Fibroblast of upper back skin (primary cell): ENCODE measurements at places on chromosomes 2 and 18.

DNA sequence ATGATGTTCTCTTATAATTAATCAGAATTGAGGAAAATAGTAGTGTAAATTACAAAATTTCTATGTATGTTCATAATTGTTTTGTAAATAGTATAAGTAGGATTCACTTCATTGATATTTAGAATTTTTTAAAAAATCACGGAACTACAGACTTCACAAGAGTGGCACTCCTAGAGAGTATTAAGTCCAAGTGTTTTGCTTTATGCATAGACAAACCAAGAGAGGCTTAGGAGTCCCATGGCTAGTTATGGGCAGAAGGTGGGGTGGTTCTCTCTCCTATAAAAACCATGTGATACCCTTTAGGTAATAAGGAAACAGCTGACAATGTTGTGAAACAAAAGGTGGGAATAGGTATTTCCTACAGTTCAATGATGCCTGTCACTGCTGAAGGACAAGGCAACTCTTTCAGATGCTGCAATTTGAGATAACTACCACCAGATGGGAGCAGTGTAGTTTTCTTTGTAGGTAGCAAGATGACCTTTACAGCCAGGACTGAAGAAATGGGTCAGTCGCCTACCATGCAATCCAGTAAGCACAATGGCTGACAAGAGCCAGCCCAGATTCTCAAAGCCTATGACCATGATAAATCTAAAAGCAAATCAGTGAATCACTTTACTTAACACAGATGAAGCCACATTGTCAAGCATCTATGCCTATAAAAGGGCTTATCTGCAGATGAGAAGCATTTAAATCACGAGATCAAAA is 83.9 kb downstream of the AAK1 start:
- peak; percentile 56 for DNase-seq

DNA sequence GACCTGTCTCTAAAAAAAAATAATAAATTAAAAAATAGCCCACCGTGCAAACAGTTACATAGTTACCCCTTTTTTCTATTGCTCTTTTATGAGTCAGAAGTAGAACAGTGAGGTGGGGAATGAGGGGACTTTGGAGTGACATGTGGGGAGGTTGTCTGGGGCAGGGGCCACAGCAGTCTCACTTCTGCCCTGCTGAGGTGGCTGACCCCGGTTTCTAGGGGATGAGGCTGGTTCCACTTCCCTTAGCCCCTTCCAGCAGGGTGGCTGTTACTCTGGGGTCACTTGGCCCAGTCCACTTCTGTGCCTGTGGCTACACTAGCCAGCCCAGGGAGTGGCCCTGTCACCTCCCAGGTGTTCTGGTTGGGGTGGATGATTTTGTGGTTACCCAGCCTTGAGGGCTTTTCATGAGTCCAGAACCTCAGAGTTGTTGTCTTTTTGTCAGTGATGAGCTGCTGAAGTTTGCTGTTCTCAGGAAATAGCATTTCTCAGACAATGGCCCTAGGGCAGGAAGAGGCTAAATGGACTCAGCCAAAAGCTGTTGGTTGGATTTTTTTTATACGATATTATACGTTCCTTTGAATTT is 28.0 kb upstream of the SCLY start:
- DNase-seq: no peak

DNA sequence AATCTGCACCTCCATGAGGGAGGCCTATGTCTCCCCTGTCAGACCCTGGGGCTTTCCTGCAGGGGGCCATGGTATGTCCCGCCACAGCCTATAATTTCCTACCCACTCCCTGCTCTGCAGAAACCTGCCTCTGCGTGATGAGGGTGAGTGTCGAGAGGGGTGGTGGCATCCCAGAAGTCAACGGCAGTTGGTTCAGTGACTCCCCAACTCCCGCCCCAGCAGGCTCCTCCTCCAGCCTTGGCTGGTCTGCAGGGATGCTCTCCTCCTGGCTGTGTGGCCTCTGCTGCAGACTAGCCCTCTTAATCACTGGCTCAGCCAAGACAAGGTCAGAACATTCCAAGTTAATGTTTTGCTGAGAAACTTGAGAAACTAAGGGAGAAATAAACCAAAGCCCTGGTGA is 13.3 kb downstream of the CELF4 start:
- DNase-seq: no peak

DNA sequence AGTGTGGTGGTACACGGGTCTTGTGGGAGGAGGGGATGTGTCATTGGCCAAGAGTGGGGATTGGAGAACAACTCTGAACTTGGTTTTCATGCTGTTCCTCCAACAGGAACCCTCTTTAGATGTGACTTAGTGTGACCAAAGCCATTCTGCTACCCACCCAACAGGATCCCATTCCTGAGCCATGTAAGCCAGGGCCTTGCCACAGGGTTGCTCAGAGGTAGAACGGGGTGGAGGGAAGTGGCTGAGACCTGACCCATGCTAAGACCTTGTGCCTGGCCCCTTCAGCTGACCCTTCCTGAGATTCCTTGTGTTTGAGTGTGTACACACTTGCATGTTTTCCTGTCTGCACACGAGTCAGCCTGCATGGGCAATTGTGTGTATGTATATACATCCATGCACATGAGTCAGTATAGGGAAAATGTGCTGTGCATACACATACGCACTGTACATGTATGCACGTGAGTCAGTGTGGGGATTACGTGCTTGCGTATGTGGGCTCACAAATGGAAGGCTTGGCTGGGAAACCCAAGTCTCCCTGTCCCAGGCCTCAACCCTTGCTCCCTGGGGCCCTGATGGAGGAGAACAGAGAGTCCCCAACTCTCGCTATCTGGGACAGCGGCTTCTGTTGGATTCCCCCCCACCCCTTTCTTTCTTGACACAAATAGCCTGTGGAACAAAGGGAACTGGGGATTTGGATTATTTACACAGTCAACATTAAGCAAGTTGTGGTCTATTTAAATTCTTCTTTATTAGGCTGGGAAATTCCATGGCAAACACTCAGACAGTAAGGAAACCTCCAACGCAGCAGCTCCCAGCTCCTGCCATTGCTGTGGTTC is 339.8 kb downstream of the DYSF start:
- peak; percentile 82 for DNase-seq

GRCh38 chr18:41977233-41977632 is 22.2 kb downstream of the PIK3C3 start:
- no peak for DNase-seq
